ENCODE measurements at places on chromosomes 6 and 20.

- H3K4me1 ChIP-seq, result peaks cover 46% of the 10 kb centered on the region
- peak within 1 kb of the TSS; percentile 33 for H3K4me3 ChIP-seq
- H3K27me3 ChIP-seq, result no peaks in the 10 kb centered on the region
- no peaks in the 10 kb centered on the region for H3K36me3 ChIP-seq
- peak within 1 kb of the TSS; percentile 54 for H3K27ac ChIP-seq
Observed at GRCh38 chr6:6588064-6588923, at the start of gene LY86. LY86 (plus strand) TSS chr6:6588720; CDS start chr6:6588735, 15 bp downstream.

GRCh38 chr6:16057446-16057845 lies 71.4 kb upstream of the MYLIP start:
- DNase-seq, result no peak
- no peak overlapping the region for H3K27ac ChIP-seq
- H3K36me3 ChIP-seq, result no peaks in the 10 kb centered on the region
- no peak overlapping the region for H3K4me3 ChIP-seq
- no peaks in the 10 kb centered on the region for H3K4me1 ChIP-seq
- H3K27me3 ChIP-seq, result no peaks in the 10 kb centered on the region

DNA sequence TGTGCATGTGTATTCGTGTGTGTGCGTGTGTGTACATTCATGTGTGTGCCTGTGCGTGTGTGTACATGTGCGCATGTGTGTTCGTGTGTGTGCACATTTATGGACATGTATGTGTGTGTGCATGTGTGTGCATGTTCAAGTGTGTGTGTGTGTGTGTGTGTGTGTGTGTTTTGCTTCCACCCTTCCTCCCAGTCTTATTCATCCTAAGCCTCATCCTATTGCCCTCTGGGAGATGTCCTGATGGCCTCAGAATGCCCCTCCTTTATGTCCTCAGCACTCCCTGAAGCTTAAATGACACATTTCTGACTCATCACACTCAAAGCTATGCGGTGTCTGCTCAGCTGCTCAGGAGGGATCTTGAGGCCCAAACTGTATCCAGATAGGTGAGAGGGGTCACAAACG lies 76.6 kb upstream of the CCDC167 start:
- no peak overlapping the region for H3K27ac ChIP-seq
- H3K4me3 ChIP-seq, result no peak overlapping the region
- H3K4me1 ChIP-seq, result peaks cover 13% of the 10 kb centered on the region
- H3K36me3 ChIP-seq, result no peaks in the 10 kb centered on the region

- H3K27ac ChIP-seq, result peak overlapping the region; percentile 99
- DNase-seq, result no peak
- peak overlapping the region; percentile 96 for H3K4me3 ChIP-seq
- no peaks in the 10 kb centered on the region for H3K27me3 ChIP-seq
Observed at GRCh38 chr20:49916146-49917002, 1.0 kb upstream of the SPATA2 start.

DNA sequence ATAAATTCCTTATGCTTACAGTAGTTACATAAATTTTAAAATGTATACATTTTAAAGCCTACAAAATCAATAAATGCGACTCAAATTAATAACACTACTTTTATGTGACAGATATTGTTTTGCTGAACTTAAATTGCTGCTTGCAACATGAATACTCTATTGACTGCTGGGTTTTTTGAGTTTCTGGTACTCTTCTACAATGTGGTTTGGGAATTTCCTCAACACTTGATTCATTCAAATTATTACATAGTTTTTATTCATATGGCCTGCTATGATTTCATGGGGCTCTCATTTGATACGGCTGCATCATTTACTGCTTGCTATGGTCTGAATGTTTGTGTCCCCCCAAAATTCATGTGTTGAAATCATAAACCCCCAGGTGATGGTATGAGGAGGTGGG lies 2.3 kb upstream of the TXLNB start:
- no peak for DNase-seq
- H3K27ac ChIP-seq, result no peak overlapping the region
- no peaks in the 10 kb centered on the region for H3K36me3 ChIP-seq

GRCh38 chr6:143294265-143294860 lies 156.1 kb downstream of the ADAT2 start:
- H3K27ac ChIP-seq, result no peak overlapping the region
- H3K4me3 ChIP-seq, result no peak overlapping the region
- DNase-seq, result no peak

DNA sequence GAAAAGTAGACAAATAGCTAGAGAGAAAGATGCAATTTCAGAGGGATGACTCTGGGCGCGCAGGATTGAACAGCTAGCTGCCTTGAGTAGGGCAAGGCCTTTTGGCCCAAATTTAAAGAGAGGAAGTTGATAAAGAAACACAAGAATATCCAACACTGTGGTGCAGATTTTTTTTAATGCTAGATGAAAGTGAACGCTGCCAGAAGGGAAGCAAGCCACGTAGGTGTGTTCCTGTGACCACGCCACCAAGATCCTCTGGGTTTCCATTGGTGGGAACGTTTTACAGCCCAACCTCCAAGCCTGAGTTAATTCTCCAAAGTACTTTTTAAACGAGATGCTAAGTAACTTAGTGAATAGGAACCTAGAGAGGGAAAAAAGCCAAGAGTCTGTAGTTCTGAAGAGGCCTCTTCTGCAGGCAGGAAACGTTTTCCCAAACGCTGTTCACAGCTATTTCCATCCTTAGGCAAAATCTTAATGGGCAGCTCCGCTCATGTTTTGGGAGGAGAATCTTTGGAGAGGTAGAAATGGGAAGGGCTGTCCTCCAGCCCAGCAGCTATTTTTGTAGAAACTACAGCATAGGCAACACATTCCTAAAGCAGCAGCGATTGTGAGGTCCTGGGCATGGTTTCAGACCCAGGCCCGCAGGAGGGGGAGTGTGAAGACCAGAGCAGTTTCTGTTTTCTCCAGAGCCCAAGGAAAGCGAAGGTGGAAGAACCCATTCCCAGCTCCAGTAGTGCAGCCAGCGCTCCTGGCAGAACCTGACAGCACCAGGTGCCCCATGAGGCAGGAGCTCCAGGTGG lies 8.2 kb downstream of the LY86 start:
- no peaks in the 10 kb centered on the region for H3K27me3 ChIP-seq
- H3K36me3 ChIP-seq, result no peaks in the 10 kb centered on the region
- no peak overlapping the region for H3K4me3 ChIP-seq
- H3K4me1 ChIP-seq, result peaks cover 74% of the 10 kb centered on the region
- DNase-seq, result no peak
- peak overlapping the region; percentile 54 for H3K27ac ChIP-seq

DNA sequence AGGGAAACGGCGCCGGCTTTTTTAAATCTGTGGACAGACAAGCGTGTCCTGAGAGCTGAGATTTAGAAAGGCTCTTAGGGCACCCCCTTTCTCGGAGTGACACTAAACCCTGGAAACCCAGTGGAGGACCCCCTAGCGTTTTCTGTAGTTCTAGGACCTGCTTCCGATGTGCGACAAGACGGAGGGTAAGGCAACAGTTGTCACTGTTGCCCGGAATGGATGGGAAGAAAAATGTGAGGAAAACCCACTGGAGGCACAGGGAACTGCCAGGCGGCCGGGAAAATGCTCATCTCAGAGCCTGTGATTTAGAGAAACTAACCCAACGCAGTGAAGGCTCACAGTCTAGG lies 551 bp upstream of the ATP5F1E start:
- H3K36me3 ChIP-seq, result peaks cover 68% of the 10 kb centered on the region
- H3K27me3 ChIP-seq, result no peaks in the 10 kb centered on the region
- peak overlapping the region; percentile 96 for H3K27ac ChIP-seq
- H3K4me3 ChIP-seq, result peak overlapping the region; percentile 85

GRCh38 chr20:4341804-4342485 lies 326.6 kb upstream of the RNF24 start:
- H3K4me3 ChIP-seq, result no peak overlapping the region
- H3K27me3 ChIP-seq, result peaks cover 3% of the 10 kb centered on the region
- no peak overlapping the region for H3K27ac ChIP-seq
- H3K36me3 ChIP-seq, result no peaks in the 10 kb centered on the region
- no peaks in the 10 kb centered on the region for H3K4me1 ChIP-seq

- H3K27ac ChIP-seq, result no peak overlapping the region
- no peak for DNase-seq
- H3K27me3 ChIP-seq, result peaks cover 6% of the 10 kb centered on the region
Observed at GRCh38 chr6:44682987-44683779, 295.7 kb downstream of the CDC5L start.

GRCh38 chr6:36301085-36301658 lies 31.3 kb downstream of the PNPLA1 start:
- H3K4me1 ChIP-seq, result peaks cover 4% of the 10 kb centered on the region
- H3K36me3 ChIP-seq, result no peaks in the 10 kb centered on the region
- H3K27me3 ChIP-seq, result peaks cover 53% of the 10 kb centered on the region
- no peak overlapping the region for H3K27ac ChIP-seq

DNA sequence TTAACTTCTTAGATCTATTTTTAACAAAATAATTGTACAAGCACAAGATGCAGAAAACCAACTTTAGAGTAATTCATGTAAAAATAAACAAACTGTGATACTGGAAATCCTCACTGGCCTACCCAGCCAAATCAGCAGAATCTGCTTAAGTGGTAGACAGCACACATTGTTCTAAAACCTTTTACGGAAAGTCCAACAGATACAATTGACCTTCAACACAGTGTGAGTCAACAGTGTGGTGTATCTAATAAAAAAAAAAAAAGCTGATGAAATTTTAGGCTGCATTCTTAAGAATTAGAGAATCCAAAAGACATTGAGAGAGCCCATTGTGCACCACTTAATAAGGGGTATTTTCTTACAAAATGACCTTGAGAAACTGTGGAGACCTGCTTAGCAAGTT lies 174.5 kb downstream of the COL21A1 start:
- peak overlapping the region; percentile 71 for H3K27ac ChIP-seq
- H3K27me3 ChIP-seq, result no peaks in the 10 kb centered on the region
- no peak for DNase-seq
- H3K4me3 ChIP-seq, result no peak overlapping the region

DNA sequence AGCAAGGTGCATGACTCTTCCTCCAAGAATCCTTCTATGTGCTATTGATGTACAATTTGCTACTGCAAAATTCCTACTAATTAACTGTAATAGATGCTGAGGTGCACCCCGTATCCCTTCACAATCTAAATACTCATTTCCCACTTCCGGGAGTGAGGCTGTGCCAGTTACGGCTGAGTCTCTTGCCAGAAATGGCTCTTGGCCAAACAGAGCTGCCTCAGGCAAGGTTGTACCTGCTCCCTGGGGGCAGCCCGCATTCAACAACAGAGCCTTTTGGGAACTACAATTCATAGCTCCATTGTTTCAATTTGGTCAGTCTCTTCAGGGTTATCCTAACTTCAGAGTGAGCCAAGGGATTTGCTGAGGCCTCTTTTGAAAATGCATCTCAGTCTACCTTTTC lies 789.8 kb upstream of the MAP3K7 start:
- no peak overlapping the region for H3K27ac ChIP-seq
- no peaks in the 10 kb centered on the region for H3K27me3 ChIP-seq
- no peaks in the 10 kb centered on the region for H3K36me3 ChIP-seq
- DNase-seq, result no peak
- H3K4me3 ChIP-seq, result no peak overlapping the region

DNA sequence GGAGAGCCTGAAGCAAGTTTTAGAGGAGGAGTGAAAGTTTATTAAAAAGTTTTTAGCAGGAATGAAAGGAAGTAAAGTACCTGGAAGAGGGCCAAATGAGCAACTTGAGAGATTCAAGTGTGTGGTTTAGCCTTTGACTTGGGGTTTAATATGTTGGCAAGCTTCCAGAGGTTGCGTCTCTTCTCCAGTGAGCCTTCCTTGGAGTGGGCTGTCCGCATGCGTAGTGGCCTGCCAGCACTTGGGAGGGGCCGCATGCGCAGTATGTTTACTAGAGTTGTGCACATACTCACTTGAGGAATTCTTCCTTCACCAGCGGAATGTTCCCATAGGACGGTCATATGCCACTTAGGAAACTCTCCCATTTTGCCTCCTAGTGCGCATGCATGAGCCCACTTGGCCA lies 235.2 kb downstream of the ALDH8A1 start:
- no peak for DNase-seq
- H3K27ac ChIP-seq, result peak overlapping the region; percentile 40
- no peaks in the 10 kb centered on the region for H3K36me3 ChIP-seq
- peak overlapping the region; percentile 22 for H3K4me3 ChIP-seq
- H3K27me3 ChIP-seq, result no peaks in the 10 kb centered on the region

DNA sequence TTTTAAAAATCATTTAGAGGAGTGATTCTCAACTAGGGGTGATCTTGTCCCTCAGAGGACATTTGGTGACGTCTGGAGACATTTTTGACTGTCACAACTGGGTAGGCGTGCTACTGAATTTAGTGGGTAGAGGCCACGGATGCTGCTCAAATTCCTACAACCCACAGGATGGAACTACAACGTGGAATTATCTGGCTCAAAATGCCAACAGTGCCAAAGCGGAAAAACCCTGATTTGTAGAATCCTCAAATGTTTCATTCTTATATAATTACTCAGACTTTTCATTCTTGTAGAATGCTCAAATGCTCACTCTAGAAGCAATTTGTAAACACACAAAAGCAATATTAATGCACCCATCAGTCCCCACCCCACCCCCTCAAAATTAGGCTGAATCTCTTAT lies 229.8 kb downstream of the ZMYND8 start:
- H3K27ac ChIP-seq, result peak overlapping the region; percentile 79
- H3K4me1 ChIP-seq, result peaks cover 30% of the 10 kb centered on the region
- H3K36me3 ChIP-seq, result no peaks in the 10 kb centered on the region
- no peaks in the 10 kb centered on the region for H3K27me3 ChIP-seq

DNA sequence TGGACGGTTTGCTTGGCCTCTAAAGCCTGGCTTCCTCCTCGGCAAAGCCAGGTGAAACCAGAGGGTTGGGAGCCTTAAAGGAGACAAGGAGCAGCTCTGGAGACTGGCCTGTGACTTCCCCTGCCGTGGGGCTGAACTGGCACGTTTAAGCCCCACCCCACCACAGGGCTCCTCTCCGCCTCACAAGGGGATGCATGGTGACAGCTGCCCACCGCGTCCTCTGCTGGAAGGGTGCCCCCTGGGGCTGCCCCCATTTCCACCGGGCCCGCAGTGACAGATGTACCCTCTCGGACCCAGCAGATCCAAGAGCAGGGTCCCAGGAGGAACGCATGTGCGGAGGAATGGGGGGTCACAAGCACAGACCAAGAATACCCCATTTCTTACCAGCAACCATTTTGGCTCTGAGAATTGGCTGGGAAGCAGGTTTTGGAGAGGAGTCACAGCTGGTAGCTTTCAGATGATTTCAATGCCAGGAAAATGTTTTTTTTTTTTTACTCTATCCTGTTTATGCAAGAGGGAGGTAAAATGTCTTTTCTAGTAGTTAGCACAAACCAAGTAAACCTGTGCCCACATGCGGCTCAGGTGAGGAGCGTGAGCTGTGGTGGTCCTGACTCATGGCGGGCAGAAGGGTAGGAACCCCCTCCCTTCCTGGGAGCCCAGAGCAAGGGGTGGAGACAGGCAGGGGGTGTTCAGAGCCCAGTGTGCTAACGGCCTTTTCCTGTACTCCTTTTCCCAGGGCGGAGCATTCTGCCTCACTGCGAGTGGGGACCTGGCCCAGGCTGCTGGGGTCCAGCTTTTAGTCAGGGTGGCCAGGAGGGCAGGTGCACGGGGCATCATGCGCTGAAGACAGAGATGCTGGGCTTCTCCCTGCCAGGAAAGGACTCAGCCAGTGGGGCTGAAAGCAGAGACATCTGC lies 33.0 kb downstream of the FRMD1 start:
- H3K27me3 ChIP-seq, result no peaks in the 10 kb centered on the region
- H3K27ac ChIP-seq, result peak overlapping the region; percentile 65
- H3K36me3 ChIP-seq, result no peaks in the 10 kb centered on the region
- peaks cover 24% of the 10 kb centered on the region for H3K4me1 ChIP-seq
- no peak for DNase-seq

- H3K27ac ChIP-seq, result no peak overlapping the region
Observed at GRCh38 chr20:18543932-18544331, 23.3 kb upstream of the SMIM26 start.

Data from left ventricle myocardium inferior (tissue), 1 donor.